Right ventricle myocardium superior (tissue), 1 donor: ENCODE measurements at places on chromosomes 2 and 18. TPM values are rescaled to one million over a fixed set of nuclear protein-coding genes. Genes with fewer than 3 reads are reported as not detected.

DNA sequence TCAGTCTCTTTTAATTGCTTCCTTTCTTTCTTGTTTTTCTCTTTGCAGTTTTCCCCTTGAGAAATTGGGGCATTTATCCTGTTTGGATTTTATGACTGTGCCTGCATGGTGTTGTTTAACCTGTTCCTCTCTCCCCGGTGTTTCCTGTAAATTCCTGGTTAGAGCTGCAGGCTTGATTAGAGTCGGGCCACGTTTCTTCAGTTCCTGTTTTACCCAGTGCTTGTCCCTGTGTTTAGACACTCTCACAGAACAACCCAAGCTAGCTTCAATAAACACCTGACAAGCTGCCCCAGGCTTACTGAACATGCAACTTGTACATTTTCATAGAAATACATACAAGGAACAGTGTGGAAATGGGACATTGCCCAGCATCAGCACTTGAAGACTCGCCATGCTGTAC is 53.9 kb downstream of the NGEF start:
- no peak for DNase-seq

- no peak for DNase-seq
Measured at GRCh38 chr2:236796236-236796635, 226.6 kb downstream of the ACKR3 start.

DNA sequence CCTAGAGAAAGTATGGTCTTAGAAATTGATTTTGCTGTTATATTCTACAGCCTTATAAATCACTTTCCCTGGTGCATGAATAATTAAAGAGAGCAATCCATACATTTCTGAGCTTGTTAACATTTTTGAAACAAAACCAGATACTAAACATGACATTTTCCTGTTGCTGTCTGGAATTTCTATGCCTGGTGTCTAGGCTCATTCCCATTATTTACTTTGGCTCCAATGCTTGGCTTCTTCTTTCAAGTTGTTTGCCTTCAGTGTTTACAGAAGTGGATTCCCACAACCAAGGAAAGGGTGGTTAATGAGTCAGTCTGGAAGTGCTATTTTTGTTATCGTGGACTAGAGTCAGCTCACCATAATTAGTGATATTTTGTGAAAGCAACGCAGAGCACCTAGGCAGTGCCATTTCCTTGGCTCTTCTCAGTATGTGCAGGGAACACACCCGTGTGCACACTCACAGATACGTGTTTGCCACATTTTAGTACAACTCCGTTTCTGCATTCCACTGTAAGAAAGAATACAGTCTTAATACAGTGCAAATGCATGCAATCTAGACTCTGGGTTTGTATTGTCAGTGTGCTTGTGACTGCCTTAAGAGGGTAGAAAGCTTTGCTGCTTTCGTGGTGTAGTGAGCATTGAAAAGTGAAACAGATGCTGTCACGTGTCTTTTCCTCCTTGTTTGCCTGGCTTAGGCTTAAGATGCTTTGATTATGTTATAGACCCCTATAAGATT is 185.0 kb upstream of the RASGRP3 start:
- DNase-seq = no peak

GRCh38 chr2:58131191-58132011 is 84.8 kb downstream of the VRK2 start:
- no peak for DNase-seq

DNA sequence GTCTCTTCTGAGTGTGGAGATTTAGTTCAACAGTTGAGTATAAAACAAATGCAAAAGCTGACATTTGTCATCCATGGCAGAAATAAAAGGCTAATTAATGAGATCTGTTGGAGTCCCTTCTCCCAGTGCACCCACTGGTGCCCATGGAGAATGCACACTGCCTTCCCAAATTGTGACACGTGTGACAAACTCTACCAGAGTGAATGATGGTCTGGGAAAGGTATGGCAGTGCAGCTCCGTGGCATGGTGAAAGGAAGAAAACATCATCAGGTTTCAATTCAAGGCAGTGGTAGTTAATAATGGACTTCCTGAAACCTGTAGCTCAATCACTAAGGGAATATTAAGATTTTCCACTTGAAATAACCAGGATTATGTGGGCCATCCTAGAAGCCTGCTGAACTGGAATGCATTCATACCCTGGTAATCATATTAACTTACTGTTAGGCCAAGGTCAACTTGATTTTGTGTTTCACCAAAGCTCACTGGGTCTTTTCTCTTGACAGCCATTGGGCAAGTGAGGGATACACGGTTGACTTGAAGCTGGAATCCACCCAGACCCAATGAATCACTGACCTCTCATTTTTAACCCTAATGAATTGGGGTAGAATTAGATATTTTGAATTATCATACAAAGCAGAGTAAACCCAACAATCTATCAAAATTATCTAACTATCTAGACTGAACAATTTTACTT is 167.6 kb downstream of the AFF3 start:
- no peak for DNase-seq

DNA sequence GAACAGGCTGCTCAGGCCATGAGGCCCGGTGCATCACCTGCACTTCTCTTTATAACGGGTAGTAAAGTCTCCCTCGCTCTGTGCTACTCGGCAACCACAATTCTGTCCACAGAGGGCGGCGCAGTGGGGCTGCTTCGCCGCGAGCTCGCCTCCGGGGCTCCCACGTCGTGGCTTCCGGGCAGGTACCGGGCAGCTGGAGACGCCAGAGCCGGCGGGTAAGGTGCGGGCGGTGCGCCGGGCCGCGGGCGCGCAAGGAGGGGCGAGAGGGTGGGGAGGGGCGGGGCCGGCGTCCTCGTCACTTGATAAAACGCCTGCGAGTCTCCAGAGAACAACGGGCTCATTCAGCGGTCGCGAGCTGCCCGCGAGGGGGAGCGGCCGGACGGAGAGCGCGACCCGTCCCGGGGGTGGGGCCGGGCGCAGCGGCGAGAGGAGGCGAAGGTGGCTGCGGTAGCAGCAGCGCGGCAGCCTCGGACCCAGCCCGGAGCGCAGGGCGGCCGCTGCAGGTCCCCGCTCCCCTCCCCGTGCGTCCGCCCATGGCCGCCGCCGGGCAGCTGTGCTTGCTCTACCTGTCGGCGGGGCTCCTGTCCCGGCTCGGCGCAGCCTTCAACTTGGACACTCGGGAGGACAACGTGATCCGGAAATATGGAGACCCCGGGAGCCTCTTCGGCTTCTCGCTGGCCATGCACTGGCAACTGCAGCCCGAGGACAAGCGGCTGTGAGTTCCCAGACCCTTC is at the start of gene ITGA6:
Gene ITGA6 (plus strand): TSS at position 331 of the 734 bp plus-strand sequence.
- DNase-seq = peak; percentile 82

DNA sequence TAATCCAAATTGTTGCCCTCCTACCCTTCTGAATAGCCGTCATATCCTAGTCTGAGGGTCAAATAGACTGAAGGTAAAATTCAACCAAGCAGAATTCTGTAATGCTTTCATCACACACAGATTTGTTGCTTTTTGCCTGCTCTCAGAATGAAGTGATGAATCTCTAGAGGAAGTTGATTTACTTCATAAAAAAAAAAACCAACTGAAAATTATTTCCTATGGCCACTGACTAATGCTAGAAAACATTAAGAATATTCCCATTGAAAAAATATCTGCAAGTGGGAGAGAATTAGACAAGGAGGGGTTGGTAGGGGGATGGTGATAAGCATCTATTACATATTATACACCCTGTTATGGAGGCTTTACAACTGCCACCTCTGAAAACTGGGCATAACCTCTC is 2.3 kb upstream of the IL1RL2 start:
- no peak for DNase-seq

GRCh38 chr2:98134172-98135005 is 47.4 kb downstream of the VWA3B start:
- no peak for DNase-seq

- DNase-seq = no peak
Measured at GRCh38 chr2:39435234-39435633, 1.9 kb downstream of the MAP4K3 start.

DNA sequence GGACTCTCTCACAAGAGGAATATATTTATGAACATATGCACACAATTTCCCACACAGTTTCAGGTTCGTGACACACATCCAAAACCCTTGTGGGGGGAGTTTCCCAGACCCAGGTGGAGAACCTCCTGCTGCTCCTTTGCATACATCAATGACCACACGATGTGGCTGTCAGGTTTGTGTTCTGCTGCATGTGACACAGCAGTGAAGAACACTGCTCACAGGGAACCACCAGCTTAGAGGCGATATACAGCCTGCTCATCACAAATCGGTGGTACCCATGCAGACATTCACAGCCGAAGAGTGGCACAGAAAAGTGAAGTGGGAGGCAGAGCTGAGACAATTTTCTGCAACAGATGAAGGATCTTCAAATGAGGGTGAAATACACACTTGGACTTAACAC is 175.6 kb upstream of the ZFP36L2 start:
- no peak for DNase-seq

GRCh38 chr2:222982010-222982908 is 69.7 kb upstream of the KCNE4 start:
- no peak for DNase-seq

GRCh38 chr2:227654426-227654825 is 12.2 kb upstream of the SCYGR5 start:
- no peak for DNase-seq

- no peak for DNase-seq
Measured at GRCh38 chr2:226673314-226673723, 126.3 kb downstream of the IRS1 start.

- no peak for DNase-seq
Measured at GRCh38 chr2:33681364-33681757, 82.3 kb upstream of the FAM98A start.

GRCh38 chr2:241890524-241891235 is 21.2 kb downstream of the RTP5 start:
- DNase-seq = peak; percentile 27

GRCh38 chr2:104528101-104528500 is 325.8 kb upstream of the POU3F3 start:
- no peak for DNase-seq

DNA sequence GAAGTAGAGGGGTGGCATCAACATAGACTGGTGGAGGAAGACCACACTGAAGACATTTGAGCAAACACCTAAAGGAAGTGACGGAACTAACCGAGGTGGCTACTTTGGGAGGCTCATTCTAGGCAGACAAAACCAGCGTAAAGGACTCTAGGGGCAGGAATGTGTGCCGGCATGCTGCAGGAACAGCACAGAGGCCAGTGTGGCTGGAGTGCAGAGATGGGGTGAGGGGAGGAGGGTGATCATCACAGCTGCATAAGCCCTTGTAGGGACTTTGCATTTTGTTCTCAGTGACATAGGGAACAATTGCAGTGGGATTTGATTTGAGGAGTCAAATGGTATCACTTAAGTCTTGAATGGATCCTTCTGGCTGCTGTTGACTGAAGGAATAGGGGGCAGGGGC is 253.5 kb downstream of the NCKAP5 start:
- no peak for DNase-seq

DNA sequence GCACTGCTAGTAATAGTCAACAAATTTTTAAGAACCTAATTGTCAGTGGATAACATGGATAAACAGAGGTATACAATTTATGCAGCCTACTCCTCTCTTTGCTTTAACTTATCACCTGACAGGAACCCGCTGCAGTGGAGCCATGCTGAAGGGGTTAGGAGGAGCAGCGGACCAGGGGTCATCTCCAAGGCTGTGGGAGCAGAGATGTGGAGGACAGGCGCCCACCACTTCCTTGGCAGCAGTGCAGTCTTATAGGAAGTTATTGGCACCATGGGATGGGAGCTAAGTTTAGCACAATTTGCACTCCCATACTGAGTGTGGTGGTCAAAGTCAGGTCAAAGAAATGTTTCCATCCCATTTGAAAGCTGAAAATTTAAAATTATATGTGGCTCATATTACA is 35.6 kb downstream of the HDLBP start:
- DNase-seq = no peak

GRCh38 chr2:212364112-212364985 is 174.3 kb downstream of the ERBB4 start:
- no peak for DNase-seq

DNA sequence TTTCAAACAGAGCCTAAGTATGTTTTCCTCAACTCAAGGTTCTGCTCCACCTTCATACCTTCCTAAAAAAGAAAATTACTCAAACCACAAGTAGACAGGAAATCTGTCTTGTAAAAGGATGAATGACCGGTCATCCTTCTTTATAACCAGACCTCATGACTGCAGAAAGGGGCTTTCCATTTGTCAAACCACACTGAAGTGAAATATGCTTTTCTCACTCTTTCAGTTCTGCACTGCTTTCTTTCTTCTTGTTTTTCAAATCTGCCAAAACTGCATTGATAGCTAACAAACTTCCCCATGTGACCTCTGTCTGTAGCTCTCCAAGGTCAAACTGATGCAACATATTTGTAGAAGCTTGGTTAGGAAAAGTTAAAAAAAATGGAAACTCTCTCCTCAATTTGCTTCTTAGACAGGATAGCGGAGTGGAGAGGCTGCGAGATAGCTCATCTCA is 308.9 kb upstream of the CCDC68 start:
- no peak for DNase-seq

DNA sequence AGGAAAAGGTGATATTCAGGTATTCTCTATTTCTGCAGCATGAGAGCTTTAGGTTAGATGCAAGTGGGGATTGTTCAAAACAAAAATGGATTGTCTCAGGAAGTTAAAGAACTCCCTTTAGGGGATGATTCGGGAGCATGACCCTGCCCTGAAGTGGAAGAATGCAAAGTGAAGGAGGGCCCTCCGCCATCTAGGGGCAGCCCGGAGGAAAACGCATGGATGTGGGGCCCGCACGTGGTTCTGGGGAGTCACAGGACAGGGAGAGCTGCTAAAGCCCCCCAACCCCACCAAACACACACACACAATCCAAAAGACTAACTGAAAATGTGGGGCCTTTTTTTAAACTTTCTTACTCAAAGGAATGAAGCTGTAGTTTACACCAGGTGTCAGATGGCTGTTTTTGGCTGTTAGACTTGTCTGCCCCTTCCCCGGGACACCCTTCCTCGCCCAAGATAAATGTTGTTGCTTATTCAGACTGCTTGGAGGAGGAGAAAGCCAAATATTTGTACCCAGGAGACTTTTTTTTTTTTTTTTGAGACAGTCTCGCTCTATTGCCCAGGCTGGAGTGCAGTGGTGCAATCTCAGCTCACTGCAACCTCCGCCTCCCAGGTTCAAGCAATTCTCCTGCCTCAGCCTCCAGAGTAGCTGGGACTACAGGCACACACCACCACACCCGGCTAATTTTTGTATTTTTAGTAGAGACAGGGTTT is 78.8 kb downstream of the HNRNPLL start:
- no peak for DNase-seq

- DNase-seq = peak; percentile 64
Measured at GRCh38 chr2:80454628-80455027, 150.1 kb upstream of the LRRTM1 start.

DNA sequence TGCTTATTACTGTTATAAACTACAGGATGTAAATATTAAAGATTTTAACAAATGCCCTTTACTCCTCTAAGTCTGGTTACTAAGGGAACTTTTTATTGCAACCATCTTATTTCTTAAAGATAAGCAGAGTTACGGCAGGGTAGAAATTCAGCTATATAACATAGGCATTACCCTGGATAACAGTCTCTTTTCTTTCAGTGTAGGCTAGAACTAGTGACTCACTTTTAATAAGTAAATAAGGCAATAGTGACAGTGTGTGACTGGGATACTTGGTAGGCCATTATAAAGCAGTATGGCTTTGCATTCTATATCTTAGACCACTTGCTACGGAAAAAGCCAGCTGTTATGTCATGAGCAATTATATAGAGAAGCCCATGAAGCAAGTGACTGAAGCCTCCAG is 1041.0 kb upstream of the NRXN1 start:
- DNase-seq = no peak

Gene NOSTRIN
- total RNA-seq = 14.0 TPM

Gene RAB10
- total RNA-seq = 91.9 TPM

Gene SPEG
- total RNA-seq = 103 TPM

Gene CYP27A1
- 10.5 TPM for total RNA-seq

Gene CD8B
- total RNA-seq = 0.46 TPM

Gene SCYGR4
- total RNA-seq = not detected

Gene BOLL
- not detected for total RNA-seq

Gene TRAPPC12
- 104 TPM for total RNA-seq

Gene SLC4A5
- total RNA-seq = 1.3 TPM

Gene TMEM198
- 2.6 TPM for total RNA-seq

Gene PDIA6
- total RNA-seq = 111 TPM

Gene SLC30A3
- total RNA-seq = 10.4 TPM
